ENCODE measurements at places on chromosomes 3 and 15.

- DNase-seq = no peak
Measured at GRCh38 chr3:77052733-77053670, 13.1 kb downstream of the ROBO2 start.

DNA sequence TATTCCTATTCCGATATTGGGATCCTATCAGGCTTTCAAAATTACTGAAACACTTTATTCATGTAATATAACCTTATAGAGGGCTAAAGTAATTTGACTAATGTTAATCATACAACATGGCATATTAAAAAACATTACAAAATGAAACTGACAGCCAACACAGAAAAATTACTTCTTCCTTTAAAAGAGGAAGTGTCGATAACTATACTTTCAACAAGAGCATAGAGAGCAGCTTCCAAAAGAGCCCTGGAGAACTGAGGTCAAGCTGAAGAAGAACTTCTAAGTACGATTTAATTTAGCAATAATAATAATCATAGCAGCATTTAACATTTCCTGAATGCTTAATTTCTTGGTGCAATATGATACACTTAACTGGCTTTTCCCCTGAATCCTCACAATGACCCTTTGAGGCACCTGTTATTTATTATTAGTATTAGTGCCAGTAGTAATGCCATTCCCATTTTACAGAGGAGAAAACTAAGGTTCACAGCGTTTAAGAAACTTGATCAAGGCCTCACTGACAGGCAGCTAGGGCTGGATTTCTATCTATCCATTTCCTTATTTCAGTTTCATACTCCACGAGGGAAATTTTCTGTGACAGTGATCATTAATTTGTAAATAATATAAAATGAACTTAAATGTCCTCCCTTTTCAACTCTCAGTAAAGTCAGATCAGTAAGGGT is 181.6 kb downstream of the CFAP20DC start:
- no peak for DNase-seq

- DNase-seq = no peak
Measured at GRCh38 chr3:159831466-159831865, 157.2 kb upstream of the IL12A start.

DNA sequence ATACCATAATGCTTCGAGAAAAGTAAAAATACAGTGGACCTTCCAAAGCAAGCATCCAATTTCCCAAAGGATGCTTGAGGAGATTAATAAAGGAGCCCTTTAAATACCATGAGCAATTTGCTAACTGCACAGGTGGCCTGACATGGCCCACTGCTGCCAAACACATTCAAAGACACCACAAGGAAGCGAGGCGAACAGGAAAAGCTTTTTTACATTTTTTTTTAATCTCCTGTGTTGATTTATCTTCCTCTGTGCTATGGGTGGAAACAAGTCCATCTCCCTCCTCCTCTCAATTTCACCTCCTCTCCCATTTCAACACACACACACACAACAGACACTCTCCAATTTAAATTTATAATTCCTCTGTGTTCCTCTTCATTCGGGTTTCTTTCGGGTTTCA is 243.4 kb downstream of the IGSF11 start:
- no peak for DNase-seq

DNA sequence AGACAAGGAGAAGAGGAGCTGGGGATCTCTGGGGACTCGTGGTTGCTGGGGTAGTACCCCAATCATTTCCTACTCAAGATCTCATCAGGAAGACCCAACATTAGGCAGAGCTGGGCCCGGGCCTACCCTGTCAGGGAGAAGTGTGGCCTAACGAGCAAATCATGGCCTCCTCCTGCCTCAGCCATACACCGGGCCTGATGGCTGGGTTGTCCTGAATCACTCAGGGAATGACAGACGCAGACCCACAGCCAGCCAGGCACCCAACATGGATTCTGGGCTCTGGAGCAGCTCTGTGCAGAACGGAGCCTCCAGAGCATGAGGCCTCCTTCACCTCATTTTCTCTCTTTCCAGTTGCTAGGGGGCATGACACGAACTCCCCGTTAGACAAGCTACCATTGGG is 19.7 kb downstream of the ITGA11 start:
- no peak for DNase-seq

- no peak for DNase-seq
Measured at GRCh38 chr15:24962880-24963279, 8.1 kb downstream of the SNRPN start.

GRCh38 chr15:100985401-100985800 is 66.2 kb downstream of the LRRK1 start:
- DNase-seq = no peak

DNA sequence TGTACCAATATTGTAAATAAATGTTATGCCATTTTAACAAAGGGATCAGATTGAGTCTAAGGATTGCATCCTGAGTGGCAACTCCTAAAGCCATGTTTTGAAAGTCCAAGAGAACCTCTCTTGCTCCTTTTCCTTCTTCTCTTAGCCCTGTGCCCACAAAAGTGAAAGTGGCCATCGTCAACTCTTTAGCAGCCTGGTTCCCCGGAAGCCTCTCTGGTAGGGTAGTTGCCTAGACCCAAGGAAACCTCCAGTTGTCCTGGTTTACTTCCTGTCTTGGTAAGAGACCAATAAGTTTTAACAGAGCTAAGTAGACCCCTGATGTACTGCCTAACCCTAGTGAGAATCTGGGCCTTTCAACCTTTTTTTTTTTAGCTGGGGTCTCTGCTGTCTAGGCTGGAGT is 10.2 kb upstream of the ITPKA start:
- no peak for DNase-seq

GRCh38 chr3:98814817-98815420 is 51.8 kb downstream of the ST3GAL6 start:
- DNase-seq = no peak

DNA sequence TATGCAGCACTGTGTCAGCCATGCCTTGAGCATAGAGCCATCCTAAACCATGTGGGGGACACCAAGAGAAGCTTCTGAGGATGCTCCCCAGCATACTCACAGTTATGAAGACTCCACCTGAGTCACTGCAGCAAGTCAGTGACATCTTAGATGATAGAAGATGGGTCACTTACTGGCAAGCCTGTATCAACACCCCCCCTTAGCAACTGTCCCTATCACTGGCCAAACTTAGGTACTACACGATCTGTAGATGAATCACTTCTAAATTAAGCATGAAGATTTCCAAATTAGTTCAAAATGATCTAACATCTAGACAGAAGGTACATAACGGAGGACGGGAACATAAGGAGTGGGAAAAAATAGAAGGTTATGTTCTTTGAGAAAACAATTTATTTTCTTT is 13.2 kb upstream of the LMCD1 start:
- DNase-seq = no peak

DNA sequence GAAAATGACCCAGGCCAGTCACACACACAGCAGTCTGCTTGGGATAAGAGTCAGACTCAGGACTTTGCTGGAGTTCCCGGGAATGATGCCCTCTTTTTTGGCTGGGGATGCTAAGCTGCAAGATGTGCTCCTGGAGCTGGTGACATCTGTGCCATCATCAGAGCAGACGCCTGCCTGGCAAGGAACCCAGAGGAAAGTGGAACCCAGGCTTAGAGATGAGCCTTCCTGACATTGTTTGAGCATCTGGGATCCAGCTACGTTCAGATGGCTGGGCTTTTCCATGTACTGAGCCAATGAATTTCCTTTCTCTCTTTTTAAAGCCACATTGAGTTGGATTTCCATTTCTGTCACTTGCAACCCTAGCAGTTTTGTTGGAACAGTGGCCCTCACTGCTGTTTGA is 53.3 kb downstream of the EBLN2 start:
- no peak for DNase-seq

GRCh38 chr3:136840252-136840651 is 21.3 kb downstream of the SLC35G2 start:
- DNase-seq = no peak

DNA sequence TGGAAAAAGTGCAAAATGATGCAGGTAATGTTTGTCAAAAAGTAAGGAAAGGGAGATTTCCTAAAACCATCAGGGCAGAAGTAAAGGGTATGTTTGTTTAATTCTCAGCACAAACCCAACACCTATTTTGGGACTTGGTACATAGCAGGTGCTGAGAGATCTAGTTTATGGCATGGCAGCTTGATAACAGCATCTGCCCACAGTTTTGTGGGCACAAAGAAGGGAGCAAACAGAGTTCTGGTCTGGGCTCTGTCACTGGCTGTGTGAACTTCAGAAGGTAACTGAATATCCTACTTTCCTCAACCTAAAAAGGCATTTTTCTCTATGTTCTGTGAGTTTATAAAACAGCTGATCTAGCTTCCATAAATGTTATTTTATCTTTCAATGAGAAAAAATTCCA is 141.6 kb downstream of the PLCH1 start:
- no peak for DNase-seq

- DNase-seq = no peak
Measured at GRCh38 chr3:133926736-133927539, 31.3 kb upstream of the RAB6B start.

- DNase-seq = peak; percentile 87
Measured at GRCh38 chr3:177357352-177358090, 160.2 kb upstream of the TBL1XR1 start.

GRCh38 chr3:138964264-138964663 is 17.2 kb downstream of the FOXL2NB start:
- no peak for DNase-seq

- no peak for DNase-seq
Measured at GRCh38 chr3:14726441-14726780, 51.5 kb downstream of the C3orf20 start.

- no peak for DNase-seq
Measured at GRCh38 chr15:56783156-56783856, 50.0 kb upstream of the ZNF280D start.

DNA sequence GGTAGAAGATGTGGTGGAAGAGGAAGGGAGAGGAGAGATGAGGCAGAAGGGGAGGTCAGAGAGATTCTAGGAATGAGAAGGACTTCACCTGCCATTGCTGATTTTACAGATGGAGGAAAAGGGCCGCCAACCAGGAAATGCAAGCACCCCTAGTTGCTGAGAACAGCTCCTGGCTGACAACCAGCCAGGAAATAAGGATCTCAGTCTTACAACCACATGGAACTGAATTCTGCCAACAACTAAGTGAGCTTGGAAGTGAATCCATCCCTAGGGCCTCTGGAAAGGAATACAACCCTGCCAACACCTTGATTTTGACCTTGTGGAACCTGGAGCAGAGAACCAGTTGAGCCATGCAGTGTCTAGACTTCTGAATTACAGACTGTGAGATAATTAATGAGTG is 86.6 kb downstream of the EDEM1 start:
- DNase-seq = no peak

- no peak for DNase-seq
Measured at GRCh38 chr3:187821616-187822317, 76.5 kb upstream of the BCL6 start.

GRCh38 chr3:20575146-20575545 is 389.1 kb upstream of the SGO1 start:
- DNase-seq = no peak

DNA sequence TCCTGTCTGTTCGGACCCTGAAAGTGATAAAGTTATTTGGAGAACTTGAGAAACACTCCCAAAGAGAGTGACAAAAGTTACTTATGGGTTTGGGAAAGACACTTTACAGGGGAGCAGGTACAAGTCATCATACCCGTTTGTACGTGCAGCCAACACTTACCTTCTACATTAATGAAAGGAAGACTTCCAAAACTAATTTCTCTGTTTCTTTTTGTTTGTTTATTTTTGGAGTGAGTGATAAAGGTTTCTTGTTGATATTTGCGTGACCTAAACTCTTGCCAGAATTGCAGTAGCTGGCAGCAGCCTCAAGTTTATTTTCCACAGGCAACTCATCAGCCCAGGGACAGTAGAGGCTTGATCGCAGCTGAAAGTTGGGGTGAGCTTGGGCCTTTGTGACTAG is 8.4 kb downstream of the ABHD2 start:
- DNase-seq = no peak

DNA sequence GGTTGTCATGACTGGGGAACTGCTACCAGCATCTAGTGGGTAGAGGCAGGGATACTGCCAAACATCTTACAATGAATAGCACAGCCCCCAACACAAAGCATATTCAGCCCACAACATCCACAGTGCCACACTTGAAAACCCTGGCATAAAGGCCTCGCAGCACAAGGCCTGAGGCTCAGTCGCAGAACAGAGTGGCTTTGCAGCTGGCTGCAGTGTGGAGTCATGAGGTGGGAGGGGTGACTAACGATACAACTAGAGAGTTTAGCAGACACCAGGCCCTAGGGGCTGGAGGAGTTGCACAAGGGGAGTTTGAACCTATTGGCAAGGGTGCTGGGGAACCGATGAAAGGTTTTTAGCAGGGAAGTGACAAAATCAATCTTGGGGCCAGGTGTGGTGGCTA is 32.1 kb downstream of the GRK7 start:
- DNase-seq = no peak

All from HL-60 (cell line).